ENCODE measurements at places on chromosomes 1 and 21.

- no peak for DNase-seq
Measured at GRCh38 chr1:116567790-116568661, 2.8 kb downstream of the CD58 start.

- DNase-seq = no peak
Measured at GRCh38 chr1:9690440-9691107, 39.0 kb downstream of the PIK3CD start.

- no peak for DNase-seq
Measured at GRCh38 chr1:44831516-44831915, 11.5 kb downstream of the PTCH2 start.

DNA sequence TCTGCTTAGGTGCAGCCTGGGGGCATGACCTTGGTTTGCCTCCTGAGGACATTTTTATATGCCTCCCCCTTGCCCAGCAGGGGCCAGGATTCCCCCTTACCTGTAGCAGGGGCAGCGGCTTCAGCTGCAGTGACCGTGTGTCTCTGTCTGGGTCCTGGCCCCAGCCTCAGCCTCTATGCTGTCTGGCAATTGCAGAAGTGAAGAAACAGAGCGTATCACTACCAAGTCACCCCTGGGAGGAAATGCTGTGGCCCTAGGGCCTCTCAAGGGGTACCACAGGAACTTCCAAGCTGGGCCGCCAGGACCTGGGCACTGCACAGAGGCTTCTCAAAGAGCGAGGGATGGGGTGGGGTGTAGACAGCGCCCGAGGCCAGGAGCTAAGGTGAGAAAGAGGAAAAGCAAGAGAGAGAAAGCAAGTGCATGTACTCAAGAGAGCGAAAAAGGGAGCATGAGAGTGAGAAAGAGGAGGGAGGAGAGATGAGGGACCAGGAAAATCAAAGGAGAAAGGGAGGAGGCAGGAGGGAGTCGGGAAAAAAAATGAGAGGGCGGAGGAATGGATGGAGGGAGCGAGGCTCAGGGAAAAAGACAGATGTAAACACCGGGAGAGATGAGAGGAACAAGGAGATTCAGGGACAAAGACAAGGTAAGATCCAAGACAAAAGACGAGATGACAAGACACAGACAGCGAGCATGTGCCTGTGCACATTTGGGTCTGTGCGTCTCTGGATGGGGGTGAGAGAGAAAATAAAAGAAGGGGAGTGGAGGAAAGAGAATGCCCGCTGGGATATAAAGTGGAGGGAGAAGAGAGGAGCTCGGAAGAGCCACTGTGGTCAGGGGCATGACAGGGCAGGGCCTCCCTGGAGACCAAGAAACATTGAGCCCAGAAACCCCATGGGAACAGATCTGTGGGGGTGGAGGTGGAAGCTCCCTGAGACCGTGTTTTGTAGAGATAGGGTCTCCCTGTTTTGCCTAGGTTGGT lies at the start of gene PTAFR:
TSS of gene PTAFR (minus strand) at position 199 of the 979 bp plus-strand sequence. CDS start 25,669 bp downstream, outside the sequence.
- no peak for DNase-seq

GRCh38 chr1:117590273-117590925 lies 15.4 kb upstream of the TENT5C start:
- no peak for DNase-seq

- DNase-seq = peak; percentile 14
Measured at GRCh38 chr1:19734472-19734999, 65.2 kb downstream of the TMCO4 start.

GRCh38 chr21:34576041-34576511 lies 38.8 kb downstream of the RCAN1 start:
- DNase-seq = peak; percentile 22

DNA sequence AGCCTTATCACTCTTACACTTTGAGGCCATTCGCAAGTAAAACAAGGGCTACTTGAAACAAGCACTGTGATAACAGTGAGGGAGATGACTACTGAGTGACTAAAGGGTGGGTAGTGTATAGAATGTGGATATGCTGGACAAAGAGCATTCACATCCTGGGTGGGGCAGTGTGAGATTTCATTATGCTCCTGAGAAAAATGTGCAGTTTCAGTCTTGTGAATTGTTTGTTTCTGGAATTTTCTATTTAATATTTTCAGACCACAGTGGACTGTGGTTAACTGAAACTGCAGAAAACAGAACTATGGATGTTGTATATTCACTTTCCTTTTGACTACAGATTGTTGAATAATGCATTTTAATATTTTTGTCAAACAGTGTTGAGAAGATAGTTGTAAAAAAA lies 25.1 kb upstream of the B3GALT2 start:
- peak; percentile 74 for DNase-seq

GRCh38 chr1:113793878-113794834 lies 18.1 kb downstream of the RSBN1 start:
- DNase-seq = no peak

DNA sequence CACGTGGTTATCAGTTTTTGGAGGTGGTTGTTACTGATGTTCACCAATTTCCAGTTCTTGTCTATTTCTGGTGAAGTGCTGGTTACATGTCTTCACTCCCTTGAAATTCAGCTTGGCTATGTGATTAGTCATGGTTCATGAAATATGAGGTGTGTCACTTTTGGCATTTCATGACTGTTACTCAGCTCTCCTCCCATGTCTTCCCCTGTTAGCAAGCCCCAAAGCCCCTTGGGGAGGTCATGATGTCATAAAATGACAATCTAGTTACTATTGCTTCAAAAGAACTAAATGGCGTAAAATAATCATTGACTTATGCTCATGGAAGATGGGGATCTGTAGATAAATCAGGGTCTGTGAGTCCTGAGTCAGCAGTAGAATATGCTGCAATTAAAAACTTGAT lies 425.1 kb downstream of the SETD4 start:
- peak; percentile 71 for DNase-seq

DNA sequence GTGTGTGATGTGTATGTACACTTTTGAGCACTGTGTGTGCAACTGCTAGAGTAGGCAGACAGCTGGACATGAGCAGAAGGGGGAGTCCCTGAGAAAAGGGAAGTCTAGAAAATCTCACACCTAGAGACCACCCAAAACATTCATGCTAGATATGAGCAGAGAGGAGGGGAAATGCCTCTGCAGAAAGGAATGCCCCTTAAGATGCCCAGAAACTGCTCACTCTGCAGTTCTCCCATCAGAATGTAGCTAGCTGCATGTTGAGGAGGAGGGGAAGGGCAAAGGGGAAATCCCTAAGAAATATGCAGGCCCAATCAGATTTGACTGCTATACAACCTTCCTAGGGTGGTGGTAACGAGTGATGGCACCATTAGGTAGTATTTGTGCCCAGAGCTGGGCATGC lies 31.8 kb upstream of the MAGOH start:
- DNase-seq = no peak

DNA sequence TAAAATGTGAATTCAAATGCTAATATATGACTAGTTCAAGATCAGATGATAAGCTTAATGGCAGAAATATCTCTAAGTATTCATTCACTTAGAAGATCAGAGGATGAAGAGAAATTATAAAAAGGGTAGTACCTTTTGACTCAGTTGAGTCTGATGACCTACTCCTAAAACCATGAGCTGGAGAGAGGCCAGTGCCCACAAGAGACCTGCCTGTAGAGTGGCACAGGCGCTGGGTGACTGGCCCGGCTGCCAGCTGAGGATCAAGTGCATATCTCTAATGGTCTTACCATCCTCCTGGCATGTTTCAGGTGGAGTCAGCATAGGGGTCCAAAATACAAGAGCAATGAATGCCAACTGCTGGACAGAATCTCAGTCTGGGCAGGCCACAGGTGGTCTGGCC lies 14.1 kb downstream of the DDAH1 start:
- DNase-seq = no peak

GRCh38 chr1:244080343-244080929 lies 29.4 kb downstream of the ZBTB18 start:
- no peak for DNase-seq

DNA sequence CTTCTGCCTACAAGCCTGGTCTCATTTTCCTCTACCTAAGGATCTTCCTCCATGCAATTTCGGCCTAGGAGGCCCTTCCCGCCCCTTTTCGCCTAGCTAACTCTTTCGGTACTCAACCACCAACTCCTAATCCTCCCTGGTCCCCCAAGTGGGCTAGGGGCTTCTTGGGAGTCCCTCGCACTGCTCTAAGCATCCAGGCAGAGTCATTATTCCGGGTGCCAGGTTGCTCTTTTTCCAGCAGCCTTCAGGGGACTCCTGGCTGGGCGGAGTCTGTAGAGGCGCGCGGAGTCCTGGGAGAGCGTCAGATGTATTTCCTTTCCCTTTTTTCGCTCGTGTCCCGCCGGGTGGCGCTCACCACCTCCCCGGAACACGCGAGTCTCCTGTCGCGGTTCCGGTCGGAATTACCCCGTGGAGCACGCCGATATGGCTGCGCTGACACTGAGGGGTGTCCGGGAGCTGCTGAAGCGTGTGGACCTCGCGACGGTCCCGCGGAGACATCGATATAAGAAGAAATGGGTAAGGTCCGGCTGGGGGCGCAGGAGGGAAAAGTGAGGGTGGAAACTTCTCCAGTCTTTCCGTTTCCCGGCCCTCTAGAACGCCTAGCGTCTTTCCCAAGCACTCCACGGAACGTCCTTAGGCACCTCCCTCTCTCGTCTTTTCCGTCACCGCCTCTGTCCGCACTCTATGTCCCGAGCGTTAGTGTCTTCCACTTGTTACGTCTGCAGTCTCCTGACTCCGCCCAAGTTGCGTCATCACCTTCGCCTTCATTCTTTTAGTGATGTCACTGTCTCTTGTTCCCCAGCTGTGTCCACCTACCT lies at the start of gene NSUN4:
TSS of gene NSUN4 (plus strand) at position 404 of the 818 bp plus-strand sequence. CDS start at position 424, 20 bp downstream.
- peak; percentile 99 for DNase-seq

- DNase-seq = no peak
Measured at GRCh38 chr1:232421143-232421796, 208.7 kb downstream of the SIPA1L2 start.

DNA sequence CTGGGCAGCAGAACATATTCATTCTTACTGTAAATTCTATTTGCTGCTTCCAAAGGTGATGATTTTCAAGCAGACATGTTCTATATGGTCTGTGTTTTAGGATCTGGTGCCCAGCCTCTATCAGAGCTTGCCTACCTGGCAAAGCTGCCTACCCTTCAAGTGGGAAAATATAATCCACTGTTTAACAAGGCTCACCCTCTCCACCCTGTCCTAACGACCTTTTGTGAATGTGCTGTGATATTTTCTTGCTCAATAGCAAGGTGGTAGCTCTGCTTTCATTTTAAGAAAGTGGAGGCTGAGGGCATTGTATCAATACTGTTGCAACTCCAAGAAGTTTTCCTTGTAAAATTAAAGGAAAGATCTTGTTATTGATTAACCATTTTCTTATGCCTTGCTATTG lies 26.0 kb upstream of the AGO1 start:
- no peak for DNase-seq

DNA sequence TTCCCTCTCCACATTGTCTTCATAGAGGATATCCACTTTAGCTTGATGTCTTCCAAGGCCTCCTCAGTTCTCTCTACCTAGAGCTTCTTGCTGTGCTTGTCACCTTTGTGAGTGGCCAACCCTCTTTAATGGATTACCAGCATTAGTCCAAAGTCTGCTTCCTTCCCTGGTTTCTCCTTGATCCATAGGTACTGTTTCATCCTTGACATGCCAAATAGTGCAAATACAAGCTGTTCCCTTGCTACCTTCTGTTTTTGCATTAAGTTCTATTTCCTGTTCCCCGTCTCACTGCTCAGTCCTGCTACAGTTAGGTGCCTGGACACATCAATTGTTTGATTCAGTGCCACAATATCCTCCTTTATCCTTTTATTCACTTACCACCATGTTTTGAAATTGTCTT lies 19.2 kb downstream of the MAST2 start:
- no peak for DNase-seq

- peak; percentile 68 for DNase-seq
Measured at GRCh38 chr1:28354121-28354520, 15.4 kb upstream of the PHACTR4 start.

DNA sequence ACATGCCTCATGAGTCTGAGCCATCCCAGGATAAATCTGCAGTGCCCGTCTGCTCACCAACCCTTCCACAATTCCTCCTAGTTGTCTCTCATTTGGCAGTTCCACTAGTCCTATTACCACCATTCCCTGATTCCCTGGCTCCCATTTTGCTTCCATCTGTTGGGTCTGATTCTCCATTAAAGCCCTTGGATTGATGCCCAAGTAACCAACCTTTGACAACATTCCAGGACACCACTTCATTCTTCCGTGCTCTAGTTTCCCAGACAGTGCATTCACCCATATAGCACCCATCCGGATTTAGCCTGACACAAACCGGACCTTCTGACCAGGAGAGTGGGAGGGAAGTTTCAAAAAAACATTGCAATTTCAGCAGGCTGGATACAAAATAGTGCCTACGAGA lies 189.4 kb upstream of the PALMD start:
- peak; percentile 47 for DNase-seq

DNA sequence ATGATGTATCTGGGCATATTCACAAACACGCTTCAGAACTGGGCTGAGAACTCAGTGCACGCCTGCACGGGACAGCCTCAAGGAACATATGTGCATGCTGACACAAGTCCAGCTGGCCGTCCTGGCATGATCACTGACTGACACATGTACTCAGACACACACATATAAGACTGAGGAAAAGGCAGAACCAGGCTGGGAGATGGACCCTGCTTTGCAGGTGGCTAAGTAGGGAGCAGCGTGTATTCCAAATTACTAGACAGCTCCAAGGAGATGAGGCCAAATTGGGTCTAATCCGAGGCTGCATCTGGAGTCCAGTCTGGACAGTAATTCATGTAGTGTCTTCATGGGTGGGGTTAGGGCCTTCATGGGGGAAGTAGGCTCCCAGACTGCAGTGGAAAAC lies 41.4 kb upstream of the GJB5 start:
- DNase-seq = no peak

DNA sequence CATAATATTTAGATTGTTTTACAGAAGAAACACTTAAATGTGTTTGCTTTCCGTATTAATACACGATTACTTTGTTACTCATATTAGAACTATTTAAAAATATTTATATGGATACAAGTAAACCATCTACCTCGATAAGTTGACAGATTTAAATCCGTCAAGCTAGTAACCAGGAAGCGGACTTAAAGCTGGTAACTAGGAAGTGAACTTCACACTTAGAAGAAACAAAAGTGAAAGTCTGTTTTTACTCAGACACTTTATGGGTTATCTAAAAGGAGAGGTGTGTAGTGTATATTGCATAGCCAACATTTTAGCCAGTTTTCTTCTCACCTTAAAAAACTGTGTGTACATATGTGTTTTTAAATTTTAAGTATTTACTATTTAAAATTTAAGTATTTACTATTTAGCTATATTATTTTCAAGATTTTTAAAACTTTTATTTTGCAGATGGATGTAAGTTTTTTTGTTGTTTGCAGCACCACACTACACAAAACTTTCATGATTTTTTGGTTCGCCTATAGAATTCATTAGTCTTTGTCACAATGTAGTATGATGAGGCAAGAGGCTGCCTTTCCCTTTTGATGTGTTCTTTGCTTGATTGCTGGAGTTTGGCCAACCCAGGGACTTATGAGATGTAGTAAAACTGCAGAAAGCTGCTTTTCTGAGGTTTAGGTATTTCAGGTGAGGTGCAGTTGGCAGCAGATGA lies 2.7 kb downstream of the USP25 start:
- DNase-seq = peak; percentile 49
